Left colon (tissue), 2 donors: ENCODE measurements at places on chromosomes 7 and 10. TPM values are rescaled to one million over a fixed set of nuclear protein-coding genes. Genes with fewer than 3 reads are reported as not detected.

GRCh38 chr7:154583454-154583853, 419.5 kb downstream of the PAXIP1 start:
- no peak for DNase-seq

GRCh38 chr7:46156086-46156485, 235.0 kb upstream of the IGFBP3 start:
- no peak for DNase-seq

- DNase-seq: no peak
These were observed 93.5 kb downstream of the SND1 start for GRCh38 chr7:127745445-127745844.

- DNase-seq: no peak
These were observed 7.1 kb downstream of the VIM start for GRCh38 chr10:17235136-17235535.

The VWA2 gene
- total RNA-seq: 1.5 TPM

The ANKRD26 gene
- total RNA-seq: 4.7 TPM
